ENCODE measurements at places on chromosomes 12 and 14. TPM values are rescaled to one million over a fixed set of nuclear protein-coding genes. Genes with fewer than 3 reads are reported as not detected.

The SUOX gene
- total RNA-seq, result 7.1 TPM

The CPM gene
- 6.9 TPM for total RNA-seq

DNA sequence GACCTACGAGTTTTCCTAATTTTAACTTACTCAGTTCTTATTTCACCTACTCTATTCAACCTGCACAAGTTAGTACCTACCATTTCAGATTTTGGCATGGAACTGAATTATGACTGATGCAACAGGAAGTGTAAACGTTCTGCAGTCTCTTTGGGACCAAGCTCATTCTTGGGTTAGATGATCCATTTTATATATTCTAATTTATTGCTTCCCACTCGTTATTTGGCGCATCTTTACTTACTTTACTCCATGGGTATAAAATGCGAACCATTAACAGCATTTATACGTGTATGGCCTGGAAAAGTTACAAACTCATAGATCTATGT, 1.0 kb upstream of the EML1 start:
- peaks cover 11% of the 10 kb centered on the region for H3K4me1 ChIP-seq
- no peaks in the 10 kb centered on the region for H3K36me3 ChIP-seq
- peak overlapping the region; percentile 60 for H3K4me3 ChIP-seq
- no peak for DNase-seq

- no peak overlapping the region for H3K27ac ChIP-seq
- H3K4me1 ChIP-seq, result no peaks in the 10 kb centered on the region
- DNase-seq, result no peak
- H3K4me3 ChIP-seq, result no peak overlapping the region
- no peaks in the 10 kb centered on the region for H3K36me3 ChIP-seq
Observed at GRCh38 chr14:95039993-95040348, 117.4 kb downstream of the DICER1 start.

- H3K36me3 ChIP-seq, result no peaks in the 10 kb centered on the region
- H3K4me3 ChIP-seq, result no peak overlapping the region
- H3K27ac ChIP-seq, result no peak overlapping the region
- H3K27me3 ChIP-seq, result no peaks in the 10 kb centered on the region
Observed at GRCh38 chr14:60944204-60944603, 36.7 kb downstream of the TRMT5 start.

GRCh38 chr14:54712465-54713200, 145.7 kb downstream of the SAMD4A start:
- H3K4me3 ChIP-seq, result no peak overlapping the region
- no peak overlapping the region for H3K27ac ChIP-seq
- no peak for DNase-seq
- no peaks in the 10 kb centered on the region for H3K4me1 ChIP-seq
- no peaks in the 10 kb centered on the region for H3K27me3 ChIP-seq

- no peaks in the 10 kb centered on the region for H3K4me1 ChIP-seq
- H3K27ac ChIP-seq, result no peak overlapping the region
- H3K4me3 ChIP-seq, result no peak overlapping the region
- H3K36me3 ChIP-seq, result no peaks in the 10 kb centered on the region
- no peaks in the 10 kb centered on the region for H3K27me3 ChIP-seq
Observed at GRCh38 chr14:70709726-70710382, 68.1 kb downstream of the TTC9 start.

All from pancreas (tissue), 10 donors.